ENCODE measurements at places on chromosomes 12 and 14.

GRCh38 chr12:57001448-57001906, 4.9 kb downstream of the ZBTB39 start:
- peak; percentile 70 for DNase-seq

DNA sequence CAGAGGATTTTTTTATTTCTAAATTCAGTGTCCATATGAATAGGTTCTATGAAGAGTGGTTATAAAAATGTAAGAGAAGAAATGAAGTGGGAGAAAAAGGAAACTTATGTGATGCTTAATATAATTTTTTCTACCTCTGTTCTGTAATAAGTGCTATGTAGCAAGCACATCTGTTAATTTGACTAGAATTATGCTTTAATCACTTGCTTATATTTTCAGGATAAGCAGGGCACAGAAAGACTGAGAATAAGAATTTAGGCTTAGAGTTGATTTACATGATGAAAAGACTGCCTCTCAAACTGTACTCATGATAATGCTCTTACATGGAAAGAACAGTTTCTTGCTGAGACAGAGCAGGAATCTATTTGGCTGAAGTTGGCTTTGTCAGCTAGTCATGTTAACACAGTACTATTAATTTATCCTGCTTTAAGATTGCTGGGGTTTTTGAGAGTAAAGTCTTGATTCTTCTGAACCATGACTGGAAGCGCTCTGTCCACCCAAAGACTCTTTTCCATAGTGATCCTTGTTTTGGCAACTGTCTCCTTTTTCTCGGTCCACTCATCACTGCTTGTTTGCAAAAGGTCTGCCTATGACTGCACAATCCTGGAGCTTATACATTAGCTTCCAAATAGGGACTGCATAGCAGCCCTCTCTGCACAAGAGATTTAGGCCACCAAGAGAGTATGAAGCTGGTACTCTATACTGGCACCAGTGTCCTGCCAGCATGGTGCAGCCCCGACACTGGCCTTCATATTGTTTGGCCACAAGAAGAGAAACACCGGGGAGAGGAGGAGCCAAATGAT, 98.8 kb downstream of the AKAP6 start:
- no peak for DNase-seq

DNA sequence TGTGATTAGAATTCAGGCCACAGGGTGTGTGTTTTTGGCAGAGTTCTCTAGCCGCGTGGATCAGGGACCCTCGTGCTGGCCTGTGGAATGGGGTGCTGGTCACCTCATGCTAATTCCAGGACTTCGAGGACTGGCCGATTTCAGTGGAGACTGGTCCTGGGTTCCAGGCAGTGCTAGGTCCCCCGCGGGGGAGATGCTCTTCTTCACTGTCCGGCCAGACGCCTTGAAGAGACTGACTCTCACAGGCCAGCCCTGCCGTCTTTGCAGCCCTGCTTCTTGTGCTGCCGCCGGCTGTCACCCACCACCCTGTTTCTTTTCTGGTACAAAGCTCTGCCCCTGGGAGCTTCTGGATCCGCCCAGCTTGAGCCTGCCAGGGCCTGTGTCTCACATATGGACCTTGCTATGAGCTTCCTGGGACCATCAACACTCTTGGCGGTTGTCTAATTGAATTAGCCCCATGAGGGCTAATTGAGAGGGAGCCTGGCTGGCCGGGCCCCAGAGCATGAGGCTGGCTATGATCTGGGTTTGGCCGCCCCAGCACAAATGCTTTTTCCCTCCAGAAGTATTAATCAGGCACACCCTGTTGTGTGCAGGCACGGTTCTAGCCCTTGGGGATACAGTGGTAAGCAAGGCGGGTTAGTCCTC, 8.2 kb downstream of the MLXIP start:
- DNase-seq = no peak

DNA sequence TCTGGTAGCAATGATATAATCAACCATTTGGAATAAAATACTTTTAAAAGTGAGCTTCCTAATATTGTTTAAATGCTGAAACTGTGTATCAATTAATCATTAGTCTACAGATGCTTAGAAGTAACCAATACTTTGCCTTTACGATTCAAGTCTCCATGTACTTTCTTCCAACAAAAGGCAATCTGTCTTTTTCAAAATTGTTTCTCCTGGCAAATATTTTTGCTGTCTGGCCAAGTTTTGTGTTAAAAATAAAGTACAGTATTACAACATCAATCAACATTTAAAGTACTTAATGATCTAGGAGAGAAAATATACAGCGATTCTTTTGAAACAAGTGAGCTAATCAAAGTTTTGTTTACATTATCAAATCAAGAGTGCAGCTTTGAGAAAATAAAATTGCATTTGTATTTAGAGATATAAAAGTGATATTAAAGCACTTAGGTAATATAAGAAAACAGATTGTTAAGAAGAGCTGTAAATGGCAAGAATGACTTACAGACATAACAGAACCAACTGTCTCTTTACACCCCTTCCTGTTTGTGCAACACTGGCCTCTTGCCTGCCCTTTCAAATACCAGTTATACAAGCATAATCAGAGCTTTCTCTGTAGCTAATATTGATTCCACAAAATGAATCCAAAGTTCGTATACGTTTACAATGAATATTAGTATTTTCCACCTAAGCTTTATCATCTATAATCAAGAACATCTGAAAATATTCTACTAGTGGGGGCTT, 38.2 kb upstream of the FBLN5 start:
- DNase-seq = no peak

DNA sequence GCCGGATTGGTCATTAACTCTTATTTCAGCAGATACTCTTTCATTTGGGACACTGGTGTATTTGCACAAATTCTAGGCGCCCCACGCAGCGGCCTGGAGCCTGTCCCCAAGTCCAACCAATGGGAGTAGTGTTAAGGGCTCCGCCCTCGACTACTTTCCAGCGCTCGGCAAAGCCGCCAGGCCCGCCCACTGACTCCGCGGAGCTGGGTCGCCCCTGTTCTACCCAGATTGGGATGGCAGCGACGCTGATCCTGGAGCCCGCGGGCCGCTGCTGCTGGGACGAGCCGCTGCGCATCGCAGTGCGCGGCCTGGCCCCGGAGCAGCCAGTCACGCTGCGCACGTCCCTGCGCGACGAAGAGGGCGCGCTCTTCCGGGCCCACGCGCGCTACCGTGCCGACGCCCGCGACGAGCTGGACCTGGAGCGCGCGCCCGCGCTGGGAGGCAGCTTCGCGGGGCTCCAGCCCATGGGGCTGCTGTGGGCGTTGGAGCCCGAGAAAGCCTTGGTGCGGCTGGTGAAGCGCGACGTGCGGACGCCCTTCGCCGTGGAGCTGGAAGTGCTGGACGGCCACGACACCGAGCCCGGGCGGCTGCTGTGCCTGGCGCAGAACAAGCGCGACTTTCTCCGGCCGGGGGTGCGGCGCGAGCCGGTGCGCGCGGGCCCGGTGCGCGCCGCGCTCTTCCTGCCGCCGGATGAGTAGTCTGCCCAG, at the start of gene ACOT6:
Gene ACOT6 (plus strand): TSS at position 179 of the 707 bp plus-strand sequence. CDS start 55 bp downstream, at position 234.
- DNase-seq = peak; percentile 57

GRCh38 chr14:80095623-80096022, 115.7 kb downstream of the DIO2 start:
- DNase-seq = no peak

DNA sequence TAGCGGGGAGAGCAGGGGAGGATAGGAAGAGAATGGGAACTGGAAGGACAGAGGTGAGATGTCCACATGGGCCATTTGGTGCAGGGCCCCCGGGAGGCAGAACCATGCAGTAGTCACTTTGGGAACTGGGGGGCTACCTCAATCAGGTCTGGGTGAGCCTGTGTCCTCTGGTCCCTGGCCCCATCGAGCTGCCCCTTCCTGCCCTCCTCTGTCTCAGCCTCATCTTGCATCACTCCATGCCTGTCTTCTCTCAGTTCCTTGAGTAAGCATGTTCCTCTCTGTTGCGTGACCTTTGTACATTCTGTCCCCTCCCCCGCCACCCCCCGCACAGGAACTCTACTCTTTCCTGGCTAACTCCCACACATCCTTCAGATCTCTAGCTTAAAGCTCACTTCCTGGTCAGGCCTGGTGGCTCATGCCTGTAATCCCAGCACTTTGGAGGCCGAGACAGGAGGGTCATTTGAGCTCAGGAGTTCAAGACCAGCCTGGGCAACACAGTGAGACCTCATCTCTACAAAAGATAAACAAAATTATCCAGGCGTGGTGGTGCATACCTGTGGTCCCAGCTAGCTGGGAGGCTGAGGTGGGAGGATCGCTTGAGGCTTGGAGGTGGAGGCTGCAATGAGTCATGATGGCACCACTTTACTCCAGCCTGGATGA, 23.2 kb downstream of the FOS start:
- DNase-seq = no peak

- DNase-seq = no peak
Observed at GRCh38 chr14:26846388-26846787, 248.6 kb upstream of the NOVA1 start.

GRCh38 chr12:105301696-105302095, 28.8 kb upstream of the C12orf75 start:
- no peak for DNase-seq

DNA sequence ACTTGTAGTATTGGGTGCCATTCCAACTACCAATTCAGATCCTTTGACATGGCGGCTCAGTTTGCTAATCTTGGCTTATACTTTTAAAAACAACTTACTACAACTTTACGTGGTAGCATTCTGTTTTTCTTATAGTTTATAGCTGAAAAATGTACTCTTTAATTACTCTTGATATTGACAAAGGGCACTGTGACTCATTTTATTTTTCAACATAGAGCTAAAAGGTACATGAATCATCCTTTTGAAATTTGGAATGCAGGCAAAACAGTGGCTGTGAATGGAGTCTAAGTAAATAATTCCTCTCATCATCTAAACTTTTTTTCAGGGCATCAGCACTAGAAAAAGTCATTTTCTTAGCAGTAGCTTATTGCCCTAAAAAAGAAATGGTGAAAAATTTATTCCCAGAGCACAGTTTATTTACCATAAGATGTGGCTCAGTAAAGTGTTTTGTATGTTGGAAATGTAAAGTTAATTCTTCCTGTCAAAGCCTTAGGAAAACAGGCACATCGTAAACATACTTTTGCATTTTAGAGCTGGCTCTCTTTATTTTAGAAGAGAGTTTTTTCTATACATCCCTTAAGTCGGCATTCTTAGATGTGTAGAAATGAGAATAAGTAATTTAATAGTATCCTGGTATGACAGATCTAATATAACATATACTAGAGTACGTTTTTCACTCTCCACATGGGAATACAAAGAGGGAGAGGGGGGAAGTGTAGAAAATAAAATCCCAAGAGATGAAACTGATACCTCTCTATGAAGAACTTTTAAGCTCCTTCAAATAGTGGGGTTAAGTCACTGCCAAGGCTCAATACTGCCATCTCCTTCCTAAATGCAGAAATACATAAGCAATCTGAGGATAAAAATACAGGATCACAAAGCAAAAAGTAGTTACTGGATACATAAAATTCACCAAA, 55.2 kb downstream of the SLC25A21 start:
- DNase-seq = no peak

DNA sequence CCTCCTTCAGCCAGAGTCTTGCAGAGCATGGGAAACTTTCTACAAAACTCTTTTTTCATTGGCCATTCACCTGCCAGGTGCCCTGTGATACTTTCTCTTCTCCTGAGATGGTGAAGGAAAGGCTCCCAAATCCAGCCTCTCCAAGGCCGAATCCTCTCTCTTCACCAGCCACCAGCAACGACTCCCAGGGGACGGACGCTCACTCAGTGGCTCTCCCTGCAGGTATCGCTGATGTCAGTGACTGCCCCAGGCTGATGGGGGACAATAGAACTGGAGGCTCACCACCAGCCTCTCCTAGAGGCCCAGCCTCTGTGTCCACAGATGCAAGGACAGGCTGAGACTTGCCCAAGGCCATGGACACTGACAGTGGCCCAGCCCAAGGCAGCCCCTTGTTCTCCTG, 204.1 kb downstream of the BCL11B start:
- no peak for DNase-seq

DNA sequence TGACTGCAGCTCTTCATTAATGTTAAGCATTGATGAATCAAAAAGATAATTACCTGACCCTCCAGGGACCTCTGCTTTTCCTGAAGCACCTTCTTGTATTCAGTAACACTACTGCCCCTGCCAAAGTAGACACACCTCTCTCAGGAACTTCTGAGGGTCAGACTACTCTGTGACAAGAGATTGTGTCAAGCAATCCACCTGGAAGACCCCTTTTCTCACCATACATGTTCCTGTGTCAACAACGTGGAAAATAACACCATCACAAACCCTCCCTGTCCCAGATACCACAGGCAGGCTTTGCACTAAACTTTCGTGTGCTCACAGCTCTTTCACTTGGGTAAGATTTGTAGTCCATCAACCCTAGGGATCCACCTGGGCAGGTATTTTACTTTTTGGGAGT, 13.2 kb downstream of the KRT76 start:
- no peak for DNase-seq

GRCh38 chr12:128265566-128265965, 1.4 kb upstream of the TMEM132C start:
- DNase-seq = no peak

DNA sequence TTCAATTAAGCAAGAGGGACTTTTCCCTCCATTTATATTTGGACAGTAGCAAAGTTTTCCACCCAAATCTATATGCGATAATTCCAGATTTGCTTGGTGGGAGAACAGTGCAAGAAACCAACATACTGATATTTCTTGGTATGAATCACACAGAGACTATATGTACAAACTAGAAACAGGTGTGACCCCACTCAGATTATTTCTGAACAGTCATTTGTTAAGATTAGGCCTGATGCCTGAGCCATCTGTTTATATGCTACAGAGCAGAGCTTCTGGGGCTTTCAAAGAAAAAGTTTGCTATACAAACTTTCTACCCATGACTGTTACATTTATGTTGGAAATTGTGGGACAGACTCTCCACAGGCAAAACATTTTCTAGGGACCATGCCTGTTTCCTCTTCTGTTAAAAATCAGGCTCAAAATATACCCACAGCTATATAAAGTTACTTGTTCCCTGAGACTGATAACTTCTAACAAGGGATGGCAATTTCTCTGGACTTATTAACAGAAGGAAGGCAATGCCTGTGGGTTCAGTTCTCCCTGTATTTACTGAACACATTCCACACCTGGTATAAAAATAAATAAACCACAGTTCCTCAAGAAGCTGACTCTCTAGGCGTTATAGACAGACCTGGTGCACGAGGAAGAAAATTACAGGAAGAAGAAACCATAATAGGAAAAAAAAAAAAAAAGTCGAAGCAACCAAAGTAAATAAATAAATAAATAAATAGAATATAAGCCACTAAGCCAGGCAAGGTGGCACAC, 8.0 kb downstream of the PTPN21 start:
- DNase-seq = no peak

- DNase-seq = peak; percentile 4
Observed at GRCh38 chr14:74763803-74764531, 851 bp downstream of the YLPM1 start.

- DNase-seq = no peak
Observed at GRCh38 chr12:126061777-126062176, 996.5 kb downstream of the AACS start.

GRCh38 chr14:35197015-35197414, 74.7 kb downstream of the PRORP start:
- no peak for DNase-seq

- DNase-seq = no peak
Observed at GRCh38 chr14:61559641-61560201, 135.6 kb upstream of the HIF1A start.

- DNase-seq = no peak
Observed at GRCh38 chr12:95118138-95118787, 44.8 kb upstream of the NR2C1 start.
